NCI-H187 (cell line): ENCODE measurements at places on chromosomes 12 and 14.

- no peak for DNase-seq
These were observed 110.6 kb downstream of the ANO6 start for GRCh38 chr12:45326358-45326975.

- DNase-seq = no peak
These were observed 39.0 kb upstream of the HDAC7 start for GRCh38 chr12:47858511-47859266.

- no peak for DNase-seq
These were observed 108.4 kb downstream of the GPR135 start for GRCh38 chr14:59356767-59357166.

GRCh38 chr12:102950950-102951619, 6.4 kb upstream of the ASCL1 start:
- DNase-seq = no peak

DNA sequence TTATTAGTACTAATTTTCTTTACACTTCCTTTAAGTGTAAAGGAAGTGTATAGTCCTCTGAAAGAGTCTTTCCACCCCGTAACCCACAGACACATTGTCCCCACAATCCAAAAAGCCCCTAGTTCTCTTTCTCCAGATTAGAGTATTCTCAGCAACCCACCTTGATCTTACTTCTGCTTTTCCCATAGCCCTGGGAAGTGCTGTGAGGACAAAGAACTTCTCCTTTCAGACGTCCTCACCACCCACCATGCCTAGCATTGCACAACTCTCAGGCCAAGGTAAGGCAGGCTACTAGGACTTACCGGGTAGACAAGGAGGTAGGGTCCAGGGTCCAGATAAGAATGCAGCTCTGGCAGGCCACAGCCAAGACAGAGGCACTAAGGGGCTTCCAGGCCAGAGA, 7.4 kb downstream of the AAAS start:
- no peak for DNase-seq

GRCh38 chr12:109533487-109533740, 39.9 kb downstream of the MMAB start:
- no peak for DNase-seq

DNA sequence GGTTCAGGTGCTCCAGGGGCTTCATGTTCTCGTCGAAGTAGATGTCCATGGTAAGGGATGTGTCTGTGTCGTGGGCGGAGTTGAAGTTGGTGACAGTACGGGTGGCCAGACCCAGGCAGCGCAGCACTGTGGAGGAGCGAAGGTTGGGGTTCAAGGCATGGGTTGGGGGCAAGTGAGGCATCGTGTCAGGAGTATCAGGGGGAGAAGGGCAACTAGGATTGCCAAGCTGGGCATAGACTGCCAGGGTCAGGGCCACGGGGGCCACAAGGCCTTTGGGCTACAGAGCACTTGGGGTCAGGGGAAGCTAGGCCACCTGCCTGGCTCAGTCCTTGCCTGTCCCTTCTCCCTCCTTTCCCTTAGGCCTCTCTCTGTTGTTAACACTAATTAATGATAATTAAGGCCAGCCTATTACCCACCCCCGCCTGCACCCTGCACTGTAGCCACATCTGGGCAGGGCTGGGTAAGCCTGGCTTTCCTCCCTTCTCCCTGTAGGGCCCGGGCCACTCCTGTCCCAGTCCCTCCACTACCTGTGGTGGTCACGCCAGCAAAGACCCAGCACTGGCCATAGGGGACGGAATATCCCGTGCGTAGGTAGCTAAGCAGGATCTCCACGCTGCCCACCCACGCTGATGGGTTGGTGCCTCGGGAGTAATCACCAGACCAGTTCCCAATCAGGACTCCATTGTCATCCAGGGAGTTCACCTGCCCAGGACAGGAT, 4.3 kb downstream of the TGM1 start:
- DNase-seq = no peak

DNA sequence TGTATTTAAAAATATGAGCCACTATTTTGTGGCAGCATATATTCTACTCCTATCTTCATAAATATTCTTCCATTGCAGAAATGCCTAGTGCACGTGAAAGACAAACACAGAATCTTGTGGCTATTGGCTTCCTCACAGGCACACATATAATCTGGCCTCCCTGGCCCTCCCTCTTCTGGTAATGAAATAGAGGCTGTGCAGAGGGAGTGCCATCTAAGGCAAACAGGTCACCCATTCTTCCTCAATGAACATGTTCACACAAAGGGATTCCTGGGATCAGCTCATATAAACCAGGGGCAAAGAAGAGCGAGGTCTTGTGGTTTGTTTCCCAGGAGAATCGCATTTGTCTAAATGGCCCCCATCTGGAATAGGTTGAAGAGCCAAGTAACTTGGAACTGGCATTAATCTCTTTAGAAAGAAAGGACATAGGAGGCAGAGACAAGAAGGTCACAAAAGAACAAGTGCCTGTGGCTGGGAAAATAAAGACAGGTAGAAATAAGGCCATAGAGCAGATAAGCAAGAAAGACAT, 171.6 kb upstream of the PTPRQ start:
- DNase-seq = peak; percentile 11

- DNase-seq = no peak
These were observed 385.8 kb downstream of the MED13L start for GRCh38 chr12:115891556-115892164.

- peak; percentile 43 for DNase-seq
These were observed 2.0 kb downstream of the POP5 start for GRCh38 chr12:120579179-120579578.

DNA sequence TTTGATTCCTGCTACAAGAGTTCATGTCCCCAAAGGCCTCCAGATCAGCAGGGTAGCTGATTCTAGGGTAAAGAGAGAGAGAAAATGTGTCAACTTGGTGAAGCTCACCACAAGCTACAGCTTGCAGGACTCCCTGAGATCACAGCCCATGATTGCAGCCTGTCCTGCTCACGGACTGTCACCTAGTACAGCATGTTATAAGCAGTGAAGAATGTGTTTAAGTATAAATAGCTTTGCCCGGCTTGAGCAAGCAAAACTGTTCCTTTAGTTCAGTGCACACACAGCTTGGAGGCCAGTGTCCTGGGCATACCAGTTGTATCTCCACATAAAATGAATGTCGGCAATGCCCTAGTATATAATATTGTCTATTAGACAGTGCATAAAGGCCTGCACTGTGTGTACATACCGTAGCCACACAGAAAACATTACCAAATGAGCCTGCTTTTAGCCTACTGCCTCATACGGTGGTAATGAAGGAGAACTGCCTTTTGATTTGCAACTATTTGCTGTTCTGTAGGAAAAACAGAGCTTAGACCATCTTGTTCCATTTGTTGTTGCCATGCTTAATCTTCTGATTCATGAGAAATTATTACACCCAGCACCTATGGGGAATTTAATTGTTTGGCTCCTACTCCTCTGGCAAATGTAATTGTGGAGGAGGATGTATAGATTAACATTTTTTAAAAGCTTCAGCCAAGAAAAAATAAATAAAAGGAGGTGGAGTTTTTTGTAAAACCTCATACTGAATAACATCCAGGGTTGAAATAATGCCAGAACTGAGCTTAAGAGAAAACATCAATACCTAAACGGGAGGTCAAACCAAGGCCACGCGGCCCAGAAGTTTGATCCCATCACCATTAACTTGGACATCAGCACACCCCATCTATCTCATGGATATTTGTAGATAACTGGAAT, 108.1 kb upstream of the G2E3 start:
- DNase-seq = no peak

DNA sequence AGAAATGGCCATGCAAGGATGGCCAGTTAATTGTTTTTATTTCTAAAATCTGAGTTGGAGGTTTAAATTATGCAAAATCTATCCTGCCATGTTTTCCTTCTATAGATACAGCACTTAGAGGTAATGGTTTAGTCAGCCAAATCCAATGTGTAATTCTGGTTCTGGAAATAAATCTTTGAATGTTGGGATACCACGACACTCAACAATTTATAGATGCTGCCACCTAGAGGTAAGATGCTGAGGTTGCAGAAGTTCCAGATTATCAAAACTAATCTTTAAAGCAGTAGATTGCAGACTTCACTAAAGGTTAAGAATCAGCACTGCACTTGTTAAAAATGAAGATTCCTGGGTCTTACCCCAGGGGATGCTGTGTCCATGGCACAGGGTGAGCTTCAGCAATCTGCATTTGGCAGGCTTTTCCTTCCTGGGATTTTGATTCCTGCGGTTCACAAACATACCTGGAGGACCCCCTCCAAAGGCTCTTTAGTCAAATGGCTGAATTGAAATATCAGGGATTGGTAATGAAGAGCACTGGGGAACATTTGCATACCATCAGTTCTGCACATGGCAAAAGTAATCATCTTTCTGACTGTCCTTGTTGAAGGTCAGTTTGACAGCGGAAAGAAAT, 53.4 kb upstream of the ANO4 start:
- DNase-seq = peak; percentile 18

DNA sequence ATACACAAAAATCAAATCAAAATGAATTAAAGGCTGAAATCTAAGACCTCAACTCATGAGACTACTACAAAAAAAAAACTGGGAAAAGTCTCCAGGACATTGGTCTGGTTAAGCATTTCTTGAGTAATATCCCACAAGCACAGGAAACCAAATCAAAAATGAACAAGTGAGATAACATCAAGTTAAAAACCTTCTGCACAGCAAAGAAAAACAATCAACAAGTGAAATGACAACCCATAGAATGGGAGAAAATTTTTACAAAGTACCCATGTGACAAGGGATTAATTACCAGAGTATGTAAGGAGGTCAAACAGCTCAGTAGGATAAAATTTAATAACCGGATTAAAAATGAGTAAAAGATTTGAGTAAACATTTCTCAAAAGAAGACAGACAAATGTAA, 338.7 kb downstream of the SLC16A7 start:
- DNase-seq = no peak

DNA sequence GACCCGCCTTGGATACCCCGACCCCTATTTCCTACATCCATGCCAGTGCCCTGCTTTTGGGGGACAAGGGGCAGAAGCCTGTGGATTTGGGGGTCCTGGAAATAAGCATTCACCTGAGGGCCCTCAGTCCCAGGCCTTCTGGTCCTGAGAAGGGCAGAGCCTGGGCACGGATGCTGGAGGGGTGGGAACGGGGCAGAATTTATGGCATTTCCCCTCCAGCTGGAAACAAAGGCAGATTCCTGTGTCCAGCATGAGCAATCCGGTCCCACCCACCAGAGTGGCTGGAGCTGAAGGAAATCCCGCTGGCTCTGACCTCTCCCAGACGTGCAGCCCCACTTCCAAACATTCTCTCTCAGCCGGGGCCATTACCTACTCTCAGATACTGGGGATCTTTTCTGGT, 9.3 kb downstream of the ANKRD33 start:
- DNase-seq = no peak

GRCh38 chr12:50642035-50642451, 121.9 kb upstream of the ATF1 start:
- no peak for DNase-seq

DNA sequence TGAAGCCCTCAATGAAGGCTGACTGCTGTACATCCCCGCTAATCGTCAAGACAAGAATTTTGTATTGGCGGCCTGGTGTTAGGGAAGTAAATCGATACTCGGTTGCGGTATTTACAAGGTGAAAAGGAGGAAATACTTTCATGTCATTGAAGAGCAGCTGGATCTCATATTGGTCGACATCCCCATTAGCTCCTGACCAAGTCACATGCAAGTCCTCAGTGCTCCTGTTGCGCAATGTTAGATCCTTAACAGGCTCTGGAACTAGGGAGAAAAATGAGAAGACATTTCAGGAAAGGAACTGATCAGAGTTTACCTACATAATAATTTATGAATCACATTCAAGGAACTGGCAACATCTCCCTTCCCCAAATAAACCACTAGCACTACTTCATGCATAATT, 66.2 kb downstream of the PTPRB start:
- no peak for DNase-seq

- DNase-seq = no peak
These were observed 287.6 kb upstream of the E2F7 start for GRCh38 chr12:77352946-77353345.

DNA sequence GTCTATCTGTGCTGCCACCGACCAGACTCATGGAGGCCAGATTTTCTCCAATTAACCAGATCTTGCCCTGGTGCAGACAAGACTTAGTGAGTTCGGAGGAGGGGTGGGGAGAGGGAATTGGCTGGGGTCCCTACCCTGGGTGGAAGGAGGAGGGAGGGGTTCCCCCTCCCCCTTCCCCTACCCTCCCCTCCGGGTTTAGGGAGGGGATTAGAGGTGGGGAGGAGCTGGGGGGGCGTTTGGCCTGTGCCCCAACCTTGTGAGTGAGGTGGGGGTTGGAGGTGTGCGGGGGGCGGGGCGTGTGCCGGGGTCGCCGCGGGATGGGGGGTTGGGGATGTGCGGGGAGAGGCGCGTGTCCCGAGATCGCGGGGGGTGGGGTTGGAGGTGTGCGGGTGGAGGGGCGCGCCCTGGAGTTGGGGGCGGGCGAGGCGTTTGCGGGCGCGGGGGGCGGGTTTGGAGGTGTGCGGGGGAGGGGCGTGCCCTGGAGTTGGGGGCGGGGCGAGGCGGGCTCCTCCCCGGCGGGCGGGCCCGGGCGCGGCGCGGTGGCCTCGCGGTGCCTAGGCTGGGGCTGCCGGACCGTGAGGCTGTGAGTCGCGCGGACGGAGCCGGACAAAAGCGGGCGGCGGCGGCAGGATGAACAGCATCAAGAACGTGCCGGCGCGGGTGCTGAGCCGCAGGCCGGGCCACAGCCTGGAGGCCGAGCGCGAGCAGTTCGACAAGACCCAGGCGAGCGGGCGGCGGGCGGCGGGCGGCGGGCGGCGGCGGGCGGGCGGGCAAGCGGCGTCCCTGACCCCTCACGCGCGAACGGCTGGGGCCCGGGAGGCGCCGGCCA, at the start of gene HIP1R:
Gene HIP1R (plus strand): TSS at position 537 of the 829 bp plus-strand sequence. CDS start 94 bp downstream, at position 631.
- no peak for DNase-seq

DNA sequence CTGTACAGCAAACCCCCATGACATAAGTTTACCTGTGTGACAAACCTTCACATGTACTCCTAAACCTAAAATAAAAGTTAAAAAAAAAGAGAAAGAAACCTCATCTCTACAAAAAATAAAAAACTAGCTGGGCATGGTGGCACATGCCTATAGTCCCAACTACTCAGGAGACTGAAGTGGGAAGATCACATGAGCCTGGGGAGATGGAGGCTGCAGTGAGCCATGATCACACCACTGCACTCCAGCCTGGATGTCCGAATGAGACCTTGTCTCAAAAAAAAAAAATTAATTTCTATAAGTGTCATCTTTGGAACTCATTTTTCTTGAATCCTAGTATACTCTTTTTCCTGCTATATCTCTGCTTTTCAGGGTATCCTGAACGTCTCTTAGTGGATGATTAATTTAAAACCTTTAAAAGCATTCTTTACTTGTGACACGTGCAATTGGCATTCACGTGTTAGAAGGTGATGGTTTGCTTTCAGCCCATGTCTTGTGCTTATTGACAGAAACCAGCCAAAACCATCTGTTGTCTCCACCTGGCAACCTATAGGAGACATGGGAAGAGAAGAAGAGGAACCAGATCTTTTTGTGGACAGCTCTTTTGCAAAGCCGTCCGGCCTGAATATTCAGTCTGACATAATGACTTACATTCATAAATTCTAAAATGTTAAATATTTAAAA, 30.6 kb upstream of the PPFIBP1 start:
- no peak for DNase-seq

DNA sequence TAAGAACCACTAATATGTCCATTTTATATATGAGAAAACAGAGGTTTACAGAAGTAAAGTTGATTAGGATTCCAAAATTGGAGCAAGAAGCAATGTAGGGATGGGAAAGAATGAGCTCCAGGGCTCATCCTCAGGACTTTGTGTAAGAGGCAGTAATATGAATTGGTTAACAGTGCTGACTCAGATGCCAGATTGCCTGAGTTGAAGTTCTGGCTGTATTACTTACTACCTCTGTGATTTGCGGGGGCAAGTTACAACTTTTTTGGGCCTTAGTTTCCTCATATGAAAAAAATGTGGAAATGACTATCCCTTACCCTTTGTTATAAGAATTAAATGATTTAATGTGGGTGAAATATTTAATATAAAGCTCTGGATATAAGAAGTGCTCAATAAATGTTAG, 35.1 kb upstream of the PPP2R5E start:
- DNase-seq = no peak
